Cortex of kidney (tissue), 1 donor: ENCODE measurements at places on chromosomes 3 and 15.

- DNase-seq: no peak
Measured at GRCh38 chr3:120180731-120181412, 86.6 kb upstream of the GSK3B start.

DNA sequence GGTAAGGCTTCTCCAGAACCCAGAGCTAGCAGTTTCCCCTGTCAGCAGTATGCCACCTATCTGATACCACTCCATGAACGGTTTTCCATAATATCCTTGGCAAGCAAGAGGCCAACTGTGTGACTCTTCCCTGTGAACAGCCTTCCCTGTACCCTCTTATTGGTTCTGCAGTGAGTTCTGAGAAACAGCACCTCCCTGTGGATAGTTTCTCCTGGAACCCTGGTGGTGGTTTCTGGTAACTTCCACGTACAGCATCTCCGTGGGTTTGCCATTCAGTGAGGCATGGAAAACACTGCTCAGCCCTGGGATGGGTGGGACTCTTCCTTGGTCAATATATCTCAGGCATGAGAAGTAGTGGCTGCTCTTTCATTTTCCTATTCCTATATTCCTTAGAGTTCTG, 19.4 kb upstream of the SERPINI2 start:
- DNase-seq: no peak

GRCh38 chr3:12231431-12231830, 57.4 kb upstream of the PPARG start:
- DNase-seq: no peak

- DNase-seq: no peak
Measured at GRCh38 chr3:135758961-135759360, 206.6 kb upstream of the PPP2R3A start.

GRCh38 chr3:185363662-185364203, 797 bp downstream of the MAP3K13 start:
- DNase-seq: no peak

GRCh38 chr3:185760088-185760487, 64.8 kb downstream of the IGF2BP2 start:
- DNase-seq: no peak

GRCh38 chr3:72719137-72719536, 129.1 kb downstream of the SHQ1 start:
- DNase-seq: no peak

DNA sequence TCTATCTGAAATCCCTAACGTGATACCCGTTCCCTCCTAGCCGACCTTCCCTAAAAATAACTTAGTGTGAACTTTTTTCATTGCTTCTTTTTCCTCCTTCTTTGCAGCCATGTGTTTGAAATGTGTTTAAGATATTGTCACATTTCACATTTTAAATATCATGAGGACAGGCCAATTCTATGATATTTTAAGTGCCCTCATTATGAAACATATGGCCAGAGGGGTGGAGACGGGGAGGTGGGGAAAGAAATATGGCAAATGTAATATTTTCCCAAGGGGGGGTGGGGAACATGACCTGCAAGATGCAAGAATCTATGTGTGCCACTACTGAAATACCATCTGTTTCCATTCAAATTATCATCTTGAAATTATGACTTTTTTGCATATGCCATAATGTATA, 1039.2 kb downstream of the AGBL1 start:
- no peak for DNase-seq

- no peak for DNase-seq
Measured at GRCh38 chr3:33467786-33468185, 27.6 kb upstream of the UBP1 start.

DNA sequence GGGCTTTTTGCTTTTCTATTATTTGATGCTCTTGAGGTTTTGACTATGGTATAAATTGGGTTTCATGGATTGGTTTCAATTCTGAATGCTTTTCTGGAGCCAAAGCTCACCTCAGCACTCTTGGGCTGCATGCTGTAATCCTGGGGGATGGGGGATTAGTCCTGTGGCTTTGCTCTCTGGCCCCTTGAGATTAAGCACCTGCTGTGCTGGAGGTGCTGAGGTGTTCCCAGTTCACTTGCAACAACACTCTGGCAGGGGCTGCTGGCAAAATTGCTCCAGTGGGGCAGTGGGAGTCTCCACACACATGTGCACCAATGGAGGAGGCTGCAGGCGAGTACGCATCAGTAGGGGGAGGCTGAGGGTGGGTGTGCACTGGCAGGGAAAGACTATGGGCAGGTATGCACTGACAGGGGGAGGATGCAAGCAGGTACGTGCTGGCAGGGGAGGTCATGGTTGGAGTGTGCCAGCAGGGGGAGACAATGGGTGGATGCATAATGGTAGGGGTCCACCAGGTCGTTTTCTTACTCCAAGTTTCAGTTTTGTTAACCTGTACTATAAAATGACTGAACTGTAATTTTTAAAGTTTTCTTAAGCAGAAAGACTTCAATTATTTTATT, 489.2 kb downstream of the FGF12 start:
- DNase-seq: no peak

GRCh38 chr3:142947352-142947751, 16.1 kb downstream of the PAQR9 start:
- no peak for DNase-seq

DNA sequence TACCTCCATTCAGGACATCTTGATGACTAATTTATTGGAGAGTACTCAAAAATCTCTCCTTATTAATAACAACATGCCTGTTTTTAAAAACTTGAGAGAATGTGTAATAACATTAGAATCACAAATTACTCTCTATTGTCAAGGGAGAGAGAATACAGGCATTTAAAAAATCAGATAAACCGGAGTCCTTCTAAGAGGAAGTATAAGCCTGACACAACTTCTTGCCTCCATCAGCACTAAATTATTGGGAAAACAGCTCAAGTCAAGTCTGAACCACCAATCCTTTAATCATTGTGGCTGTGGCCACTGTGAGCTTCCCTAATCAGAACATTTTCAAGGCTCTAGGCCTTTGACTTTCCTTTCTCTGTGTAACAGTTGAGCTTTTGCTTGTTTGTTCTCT, 38.0 kb downstream of the SSR3 start:
- no peak for DNase-seq

- DNase-seq: no peak
Measured at GRCh38 chr3:171328419-171329082, 131.7 kb downstream of the TNIK start.

DNA sequence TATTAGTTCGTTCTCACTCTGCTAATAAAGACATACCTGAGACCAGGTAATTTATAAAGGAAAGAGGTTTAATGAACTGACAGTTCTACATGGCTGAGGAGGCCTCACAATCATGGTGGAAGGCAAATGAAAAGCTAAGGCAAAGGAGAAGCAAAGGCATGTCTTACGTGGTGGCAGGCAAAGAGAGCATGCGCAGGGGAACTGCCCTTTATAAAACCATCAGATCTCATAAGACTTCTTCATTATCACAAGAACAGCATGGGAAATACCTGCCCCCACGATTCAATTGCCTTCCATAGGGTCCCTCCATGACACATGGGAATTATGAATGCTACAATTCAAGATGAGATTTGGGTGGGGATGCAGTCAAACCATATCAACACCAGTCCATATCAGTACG, 133.5 kb downstream of the ZNF621 start:
- DNase-seq: no peak

DNA sequence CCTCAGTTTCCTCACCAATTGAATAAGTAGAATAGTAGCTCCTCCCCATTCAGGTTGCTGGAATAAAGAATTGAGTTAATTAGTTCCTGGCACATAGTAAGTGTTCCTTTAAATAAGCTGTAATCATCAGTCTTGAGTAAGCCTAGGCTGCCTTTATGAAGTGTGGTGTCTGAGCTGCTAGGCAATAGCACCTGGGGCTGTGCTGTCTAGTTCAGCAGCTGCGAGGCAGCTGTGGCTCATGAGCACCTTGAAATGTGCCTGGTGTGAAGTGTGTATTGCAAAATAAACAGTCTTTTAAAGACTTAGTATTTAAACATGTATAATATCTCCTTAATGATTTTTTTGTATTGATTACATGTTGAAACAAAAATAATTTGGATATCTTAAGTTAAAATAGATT, 77.6 kb downstream of the TOP2B start:
- DNase-seq: no peak

DNA sequence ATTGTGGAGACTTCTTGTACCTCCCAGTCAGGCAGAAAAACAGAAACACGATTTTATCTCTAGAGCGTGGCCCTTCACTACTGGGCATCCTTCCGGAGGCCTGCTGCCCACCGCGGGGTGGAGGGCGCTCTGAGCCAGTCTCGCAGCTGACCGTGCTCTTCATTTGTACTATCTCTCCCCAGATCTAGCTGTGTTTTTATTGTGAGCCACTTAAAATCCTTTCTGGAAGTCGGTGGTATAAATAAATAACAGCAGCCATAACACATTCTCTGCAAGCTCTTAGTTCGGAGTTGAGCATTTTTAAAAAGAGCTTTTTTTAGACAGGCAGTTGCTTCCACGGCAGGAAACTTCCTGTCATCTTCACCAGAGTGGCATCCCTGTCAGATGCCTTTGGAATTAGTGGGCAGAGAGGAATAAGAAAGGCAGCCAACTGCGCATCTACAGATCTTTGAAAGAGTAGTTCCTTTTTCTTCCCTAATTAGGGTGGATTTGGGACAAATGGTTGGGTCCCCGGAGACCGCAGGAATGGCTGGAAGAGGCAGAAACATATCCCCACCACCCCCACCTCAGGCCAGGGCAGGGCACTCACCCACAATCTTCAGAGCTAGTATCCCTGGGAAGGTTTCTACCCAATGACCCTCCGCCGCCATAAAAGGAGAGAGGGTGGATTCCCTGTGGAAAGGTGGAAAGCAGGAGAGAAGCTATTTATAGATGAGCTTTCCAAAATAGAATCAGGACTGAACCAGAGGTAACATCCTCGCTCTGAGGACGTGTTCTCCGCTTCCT, 91.1 kb downstream of the TOP2B start:
- no peak for DNase-seq

DNA sequence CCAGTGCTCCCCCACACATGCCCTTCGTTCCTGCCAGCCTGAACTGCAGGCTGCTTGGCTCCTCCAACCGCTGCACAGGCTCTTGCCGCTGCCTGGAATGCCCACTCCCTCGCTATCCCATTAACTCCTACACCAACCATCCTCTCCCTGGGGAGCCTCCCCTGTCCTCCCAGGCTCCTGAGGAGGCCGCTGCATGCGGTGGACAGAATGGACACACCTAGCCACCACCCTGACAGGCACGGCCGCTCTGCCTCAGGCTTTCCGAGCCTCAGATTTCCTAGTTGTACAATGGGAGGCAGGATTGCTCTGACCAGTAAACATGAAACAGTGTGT, 2.3 kb downstream of the PLXNB1 start:
- no peak for DNase-seq

DNA sequence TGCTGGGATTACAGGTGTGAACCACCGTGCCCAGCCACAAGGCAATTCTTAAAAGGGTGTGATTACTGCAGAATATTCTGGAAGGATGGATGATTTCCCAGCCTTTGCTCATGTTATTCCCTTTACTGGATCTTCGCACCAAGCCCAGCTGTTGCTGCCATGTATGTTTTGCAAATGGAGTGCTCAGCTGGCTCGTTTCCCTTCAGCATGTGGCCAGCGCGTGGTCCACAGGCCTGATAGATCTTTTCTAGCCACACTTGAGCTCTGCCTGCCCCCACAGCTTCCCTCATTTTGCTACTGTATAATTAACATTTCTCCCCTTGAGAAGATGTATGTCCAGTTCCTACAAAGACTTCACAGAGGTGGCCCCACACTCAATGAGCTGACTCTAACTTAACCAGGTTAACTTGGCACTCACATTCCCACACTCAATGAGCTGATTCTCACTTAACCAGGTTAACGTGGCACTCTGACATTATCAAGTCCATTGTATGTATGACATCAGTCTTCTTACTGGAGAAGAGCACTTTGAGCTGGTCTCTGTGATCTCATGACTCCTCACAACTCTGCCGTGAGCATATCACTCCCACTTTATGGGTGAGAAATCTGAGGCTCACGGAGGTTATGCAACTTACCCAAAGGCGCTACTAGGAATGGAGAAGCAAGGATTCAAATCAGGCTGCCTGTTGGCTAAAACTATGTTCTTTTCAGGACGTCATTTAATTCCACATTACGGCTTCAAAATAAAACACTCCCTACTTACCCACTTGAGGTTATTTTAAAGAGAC, 49.2 kb downstream of the TM4SF4 start:
- no peak for DNase-seq

DNA sequence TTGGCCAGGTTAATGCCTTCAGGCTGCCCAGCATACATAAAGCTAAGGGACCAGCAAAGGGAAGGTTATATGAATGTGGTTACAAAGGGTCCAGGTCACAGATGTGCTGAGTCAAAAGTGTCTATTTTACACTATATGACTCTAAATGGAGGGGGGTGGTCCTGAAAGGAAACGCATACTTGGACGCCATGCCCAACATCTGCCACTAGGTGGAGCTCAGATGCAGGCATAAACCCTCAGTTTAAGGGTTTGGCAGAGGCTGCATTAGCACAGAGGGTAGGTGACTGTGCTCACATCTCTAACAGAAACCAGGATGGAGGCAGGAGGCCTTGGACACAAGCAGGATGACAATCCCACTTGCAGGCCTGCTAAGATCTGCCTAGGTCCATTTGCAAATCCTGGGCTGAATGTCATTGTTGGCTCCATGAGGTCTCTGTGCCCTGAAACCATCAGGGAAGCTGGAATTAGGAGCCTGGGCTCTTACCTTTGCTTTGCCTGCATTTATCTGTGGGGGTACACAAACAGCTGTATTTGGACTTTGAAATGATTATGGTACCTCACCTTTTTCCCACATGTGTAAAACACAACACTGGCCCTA, 55.8 kb downstream of the ZNF621 start:
- DNase-seq: no peak

DNA sequence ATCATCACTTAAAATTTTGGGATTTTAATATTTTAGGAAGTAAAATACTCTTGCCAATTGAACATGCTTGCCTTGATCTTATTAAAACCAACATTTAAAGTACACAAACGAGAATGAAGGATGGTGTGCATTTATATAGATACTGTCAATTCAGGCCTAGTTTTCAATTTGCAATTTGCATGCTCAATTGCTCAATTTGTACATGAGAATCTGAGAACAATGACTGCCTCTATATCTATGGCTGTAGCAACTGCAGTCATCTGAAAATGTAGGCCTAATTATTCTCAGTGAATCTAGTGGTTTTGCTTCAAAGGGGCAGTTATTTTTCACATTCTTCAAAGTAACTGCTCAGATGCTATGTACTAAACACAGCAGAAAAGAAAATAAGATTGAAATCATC, 18.8 kb downstream of the ZBBX start:
- no peak for DNase-seq

GRCh38 chr15:67039384-67040075, 25.9 kb upstream of the SMAD3 start:
- no peak for DNase-seq
